ENCODE measurements at places on chromosomes 3 and 15. TPM values are rescaled to one million over a fixed set of nuclear protein-coding genes. Genes with fewer than 3 reads are reported as not detected.

Gene SLC6A20
- total RNA-seq, result 0.39 TPM

DNA sequence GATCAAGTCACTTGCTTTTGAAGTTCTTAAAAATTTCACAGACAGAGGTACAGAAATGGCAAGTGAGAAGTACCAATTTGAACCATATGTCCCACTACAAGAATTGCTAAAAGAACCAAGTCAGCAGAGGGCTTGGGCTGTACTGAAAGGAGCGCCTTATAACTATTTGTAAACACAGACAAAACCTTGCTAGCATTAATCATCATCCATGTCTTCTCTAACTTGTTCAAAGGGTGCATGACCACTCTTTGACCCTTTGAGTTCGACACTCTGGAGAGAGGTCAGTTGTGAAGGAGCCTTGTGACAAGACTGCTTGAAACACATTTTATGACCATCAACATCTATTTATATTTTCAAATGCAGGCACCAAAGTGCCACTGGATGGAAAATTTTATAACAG lies 191.7 kb downstream of the PDZRN3 start:
- no peak for DNase-seq

GRCh38 chr3:175312791-175313190 lies 453.7 kb downstream of the NAALADL2 start:
- DNase-seq, result no peak

Gene NIT2
- 17.2 TPM for total RNA-seq

GRCh38 chr15:38374029-38374428 lies 79.9 kb upstream of the FAM98B start:
- DNase-seq, result peak; percentile 84

DNA sequence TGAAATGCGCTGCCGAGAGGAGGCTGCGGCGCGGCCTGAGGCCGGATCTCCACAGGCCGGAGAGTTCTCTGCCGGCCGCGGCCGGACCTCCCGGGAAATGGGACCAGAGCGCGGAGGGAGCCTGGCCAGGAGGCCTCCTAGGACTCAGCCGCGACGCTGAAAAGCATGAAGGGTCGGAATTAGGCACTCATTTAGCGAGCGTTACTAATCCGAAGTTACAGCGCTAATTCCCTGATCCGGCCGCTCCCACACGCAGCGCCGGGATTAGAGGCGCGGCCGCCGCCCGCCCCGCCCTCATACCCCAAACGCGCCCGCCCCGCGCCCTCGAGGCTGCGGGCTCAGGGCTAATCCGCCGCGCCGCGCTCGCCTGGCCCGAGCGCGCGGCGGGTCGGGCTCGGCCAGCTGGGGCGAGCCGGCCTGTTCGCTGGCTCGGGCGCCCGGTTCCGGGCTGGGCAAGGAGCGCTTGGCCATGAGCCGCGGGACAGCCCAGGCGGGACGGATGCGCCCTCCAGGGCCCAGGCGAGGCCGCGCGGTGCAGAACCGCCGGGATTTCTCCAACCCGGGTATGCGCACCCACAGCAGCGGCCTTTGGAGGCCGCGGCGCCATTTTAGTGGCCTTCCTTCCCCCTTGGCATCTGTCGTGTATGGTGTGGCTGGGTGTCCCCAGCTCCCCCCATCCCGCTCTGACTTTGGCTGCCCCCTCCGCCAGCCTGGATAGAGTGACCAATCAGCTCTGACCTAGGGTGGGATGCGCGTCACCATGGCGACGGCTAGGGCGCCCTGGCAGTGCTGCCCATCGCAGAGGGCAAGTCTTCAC lies 36.8 kb upstream of the POLG start:
- DNase-seq, result no peak

- DNase-seq, result no peak
Measured at GRCh38 chr3:107414325-107414964, 37.2 kb downstream of the CCDC54 start.

Gene GOLGA6L7
- total RNA-seq, result not detected

Gene ROBO1
- 138 TPM for total RNA-seq

Gene UTS2B
- total RNA-seq, result 0.39 TPM

Gene CYP8B1
- total RNA-seq, result not detected

DNA sequence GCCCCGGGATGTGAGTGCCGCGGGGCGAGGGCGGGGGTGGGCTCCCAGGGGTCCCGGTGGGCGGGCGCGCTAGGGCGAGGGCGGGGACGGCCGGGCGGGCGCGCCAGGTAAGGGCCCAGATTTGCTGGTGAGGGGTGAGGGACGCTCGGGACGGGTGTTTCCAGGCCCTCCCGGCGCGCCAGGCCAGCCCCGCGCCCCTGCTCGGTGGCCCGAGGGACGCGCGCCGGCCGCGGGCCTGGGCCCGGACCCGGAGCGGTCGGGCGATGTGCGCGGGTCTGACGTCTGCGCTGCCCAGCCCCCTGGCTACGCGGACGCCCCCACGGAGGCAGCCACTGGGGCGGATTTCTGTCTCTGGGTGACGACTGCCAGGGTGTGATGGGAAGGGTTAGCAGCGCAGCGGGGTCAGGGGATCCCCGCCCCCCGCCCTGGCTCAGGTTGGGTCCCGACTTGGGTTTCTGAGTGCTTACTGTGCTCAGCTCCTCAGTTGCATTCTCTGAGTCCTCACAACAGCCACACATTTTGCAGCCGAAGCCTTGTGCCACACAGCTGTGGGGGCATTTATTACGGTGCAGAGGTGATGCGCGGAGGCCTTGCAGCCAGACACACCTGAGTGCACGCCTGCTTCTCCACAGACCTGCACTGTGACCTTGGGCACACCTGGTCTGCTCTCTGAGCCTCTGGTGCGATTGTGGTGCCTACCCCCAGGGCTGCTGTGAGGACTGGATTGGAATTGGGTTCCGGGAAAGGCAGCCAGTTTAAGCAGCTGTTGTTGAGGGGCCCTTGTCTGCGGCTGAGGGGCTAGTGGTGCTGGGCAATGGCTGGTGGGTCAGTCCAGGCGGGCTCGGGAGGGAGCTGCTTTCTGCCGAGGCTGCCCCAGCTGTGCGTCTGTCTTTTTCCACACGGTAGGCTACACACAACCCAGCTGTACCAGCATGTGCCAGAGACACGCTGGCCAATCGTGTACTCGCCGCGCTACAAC lies 523 bp downstream of the HDAC11 start:
- DNase-seq, result no peak

DNA sequence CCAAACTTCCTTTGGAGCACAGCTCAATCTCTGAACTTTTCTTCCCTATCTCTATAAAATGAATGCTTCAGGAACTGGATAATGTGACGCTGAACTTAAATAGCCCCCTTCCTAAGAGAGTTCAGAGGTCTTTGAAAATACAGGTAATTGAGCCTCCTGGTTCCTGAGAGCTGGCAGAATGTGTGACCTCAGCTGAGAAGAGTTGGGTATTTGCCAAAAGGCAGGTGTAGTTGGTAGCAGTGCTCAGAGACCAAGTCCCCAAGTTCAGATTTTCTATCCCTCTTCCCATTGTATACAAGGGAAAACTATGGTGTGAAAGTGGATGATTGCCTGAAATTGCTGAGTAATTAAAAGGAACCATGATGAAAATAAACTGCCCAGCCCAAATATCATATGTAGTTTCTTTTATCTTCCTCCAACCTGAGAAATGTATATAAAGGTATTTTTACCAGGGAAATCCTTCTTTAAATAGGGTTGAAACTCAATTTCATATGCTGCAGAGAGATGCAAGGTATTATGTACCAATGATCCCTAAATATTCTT lies 154.6 kb upstream of the ICE2 start:
- no peak for DNase-seq

DNA sequence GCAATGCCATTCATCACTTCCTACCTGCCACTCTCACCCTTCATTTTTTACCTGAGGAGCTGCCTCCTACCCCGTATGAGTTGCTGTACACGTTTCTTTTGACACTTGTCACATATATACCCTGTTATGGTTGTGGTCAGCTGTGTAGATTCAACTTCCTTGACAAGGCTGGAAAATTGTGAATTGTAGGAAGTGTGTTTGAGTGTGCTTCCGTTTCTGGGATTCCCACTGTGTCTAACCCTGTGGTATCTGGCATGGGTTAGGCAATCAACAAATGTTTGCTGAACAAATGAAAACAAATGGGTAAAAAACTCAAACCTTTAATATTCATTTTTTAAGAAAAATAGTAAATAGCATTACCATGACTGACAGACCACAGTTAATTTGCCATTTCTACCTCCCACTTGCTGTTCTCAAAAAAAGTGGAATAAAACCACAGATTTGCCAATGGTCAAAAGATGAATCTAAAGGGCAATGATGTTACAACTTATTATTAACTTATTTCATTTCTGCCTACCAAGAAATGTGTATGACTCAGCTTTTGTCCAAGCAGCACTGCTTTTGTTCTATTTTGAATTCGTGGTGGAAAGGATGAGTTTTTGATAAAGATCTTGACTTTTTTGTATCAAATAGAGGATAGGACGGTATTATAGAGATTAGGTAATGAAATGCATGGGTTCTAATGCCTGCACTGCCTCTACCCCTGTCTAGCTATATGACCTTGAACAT lies 404.6 kb downstream of the LPP start:
- DNase-seq, result no peak

Gene TUSC7
- total RNA-seq, result not detected

- DNase-seq, result peak; percentile 92
Measured at GRCh38 chr3:66038726-66039589, at the start of gene MAGI1. Gene MAGI1 (minus strand): TSS chr3:66038918. CDS start chr3:66038308, 610 bp downstream.

DNA sequence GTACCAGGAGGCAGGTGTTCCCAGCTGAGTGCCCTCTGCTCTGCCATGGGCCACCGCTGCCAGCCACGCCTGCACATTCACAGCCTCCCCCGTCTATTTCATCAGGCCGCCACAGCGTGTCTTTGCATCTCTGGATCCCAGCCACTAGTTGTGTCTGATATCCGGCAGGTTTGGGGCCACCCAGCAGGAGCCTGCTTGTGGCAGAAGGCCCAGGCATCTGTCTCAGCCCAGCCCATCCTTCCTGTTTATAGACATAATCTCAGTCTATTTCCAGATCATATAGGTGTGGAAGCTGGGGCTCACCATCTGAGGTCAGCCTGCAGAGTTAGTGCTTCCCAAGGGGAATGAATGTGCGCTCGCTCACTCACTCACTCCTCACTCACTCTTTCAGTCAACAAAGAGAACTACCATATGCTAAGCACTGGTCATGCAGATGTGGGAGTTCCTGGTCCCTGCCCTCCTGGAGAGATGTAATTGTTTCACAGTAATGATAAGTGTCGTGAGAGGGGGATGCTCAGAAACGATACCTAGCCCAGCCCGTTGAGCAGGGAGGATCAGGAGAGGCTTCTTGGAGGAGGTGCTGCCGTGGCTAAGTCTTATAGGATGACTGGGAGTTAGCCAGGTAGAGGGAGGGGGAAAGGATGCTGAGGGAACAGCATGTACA lies 60.6 kb downstream of the FGD5 start:
- peak; percentile 31 for DNase-seq
